ENCODE measurements at places on chromosomes 11 and 22. TPM values are rescaled to one million over a fixed set of nuclear protein-coding genes. Genes with fewer than 3 reads are reported as not detected.

The ST14 gene
- total RNA-seq: not detected

- DNase-seq: no peak
These were observed 11.7 kb downstream of the MAFF start for GRCh38 chr22:38213319-38213989.

DNA sequence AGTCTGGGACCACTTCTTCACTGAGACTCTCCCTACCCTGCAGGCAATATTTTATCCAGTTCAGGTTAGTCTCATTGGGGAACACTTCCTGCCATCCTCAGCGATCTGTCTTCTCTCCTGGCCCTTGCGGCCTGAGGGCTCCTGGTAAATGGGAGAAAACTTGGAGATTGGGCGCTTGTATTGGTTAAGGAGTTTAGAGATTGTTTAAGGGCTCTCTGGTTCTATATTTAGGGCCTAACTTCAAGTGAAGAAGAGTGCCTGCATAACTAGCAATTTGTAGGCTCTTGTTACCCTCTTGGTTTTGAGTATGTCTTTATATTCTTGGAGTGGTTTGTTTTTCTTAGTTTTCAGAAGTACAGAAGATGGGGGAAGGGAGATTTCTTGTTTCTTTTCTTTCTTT is 72.7 kb downstream of the TRAF6 start:
- no peak for DNase-seq

The OR5A1 gene
- not detected for total RNA-seq

DNA sequence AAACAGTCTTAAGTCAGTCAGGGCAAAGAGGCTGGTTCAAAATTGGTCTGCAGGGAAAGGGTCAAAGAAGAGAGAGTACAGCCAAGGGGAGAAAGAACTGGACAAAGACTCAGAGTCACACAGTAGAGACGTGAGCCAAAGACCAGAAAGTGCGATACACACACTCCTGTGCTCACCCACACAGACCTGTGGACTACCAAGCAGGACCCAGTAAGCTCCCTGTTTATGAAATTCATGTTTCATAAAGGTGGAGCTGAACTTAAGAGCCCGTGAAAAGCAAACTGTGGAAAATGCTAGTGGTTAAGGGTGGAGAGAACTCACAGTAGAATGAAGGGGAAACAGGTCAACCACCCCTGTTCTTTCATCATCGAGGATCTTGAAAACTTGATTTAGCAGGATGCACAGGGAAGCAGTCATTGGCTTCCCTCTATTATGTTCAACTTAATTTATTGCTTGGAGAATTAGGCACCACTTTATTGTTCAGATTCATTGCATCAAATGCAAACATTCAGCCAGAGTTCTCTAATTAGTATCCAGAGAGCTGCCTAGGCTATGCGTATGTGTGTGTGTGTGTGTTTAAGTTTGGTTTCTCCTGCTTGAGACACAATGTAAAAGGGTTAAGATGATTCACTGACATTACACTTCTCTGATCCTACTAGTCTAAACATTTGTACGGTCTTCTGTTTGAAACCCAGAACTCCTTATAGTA is 160.9 kb upstream of the MTMR2 start:
- no peak for DNase-seq

DNA sequence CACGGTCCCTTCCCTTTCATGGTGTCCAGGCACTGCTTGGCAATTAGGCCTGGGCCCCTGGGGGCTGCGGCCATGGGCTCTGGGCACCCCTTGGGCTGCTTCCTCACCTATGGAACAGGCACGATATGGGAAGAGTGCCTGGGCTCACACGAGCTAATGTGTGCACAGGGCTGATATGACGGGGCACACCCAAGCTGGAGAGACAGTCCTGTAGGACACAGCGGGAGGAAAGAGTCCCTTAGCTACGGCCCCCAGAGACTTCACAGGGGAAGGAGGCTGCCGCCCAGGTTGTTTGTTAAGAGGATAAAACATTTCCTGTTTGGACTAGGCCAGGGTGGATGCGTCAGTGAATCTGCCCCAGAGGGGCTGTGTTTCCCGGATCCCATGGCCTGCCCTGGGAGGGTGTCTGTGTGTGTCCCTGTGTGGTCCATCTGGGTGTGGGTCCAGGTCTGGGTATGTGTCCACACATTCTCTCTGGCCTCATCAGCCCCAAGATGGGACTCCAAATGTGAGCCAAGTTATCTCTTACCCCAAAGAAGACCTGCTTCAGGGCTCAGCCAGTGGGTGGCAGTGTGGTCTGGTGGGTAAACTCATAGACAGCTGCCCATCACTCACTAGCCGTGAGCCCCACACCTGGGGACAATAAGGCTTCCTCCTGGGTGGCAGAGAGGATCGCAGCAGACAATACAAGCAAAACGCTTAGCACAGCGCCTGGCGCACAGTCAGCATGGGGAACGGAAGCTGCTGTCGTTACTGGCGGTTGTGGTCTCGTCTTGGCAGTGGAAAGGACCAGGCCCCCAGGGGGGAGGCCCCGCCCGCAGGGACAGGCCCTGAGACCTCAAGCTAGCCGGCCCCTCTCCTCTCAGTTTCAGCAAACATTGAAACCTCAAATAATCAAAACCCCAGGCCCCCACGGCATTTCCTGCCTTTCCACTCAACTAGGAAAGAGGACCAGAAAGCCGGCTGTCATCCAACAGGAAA is 3.2 kb upstream of the EMID1 start:
- DNase-seq: no peak
